Activated CD4-positive, alpha-beta T cell treated with anti-CD3 and anti-CD28 coated beads for 1 hour (primary cell): ENCODE measurements at places on chromosomes 1 and 21.

DNA sequence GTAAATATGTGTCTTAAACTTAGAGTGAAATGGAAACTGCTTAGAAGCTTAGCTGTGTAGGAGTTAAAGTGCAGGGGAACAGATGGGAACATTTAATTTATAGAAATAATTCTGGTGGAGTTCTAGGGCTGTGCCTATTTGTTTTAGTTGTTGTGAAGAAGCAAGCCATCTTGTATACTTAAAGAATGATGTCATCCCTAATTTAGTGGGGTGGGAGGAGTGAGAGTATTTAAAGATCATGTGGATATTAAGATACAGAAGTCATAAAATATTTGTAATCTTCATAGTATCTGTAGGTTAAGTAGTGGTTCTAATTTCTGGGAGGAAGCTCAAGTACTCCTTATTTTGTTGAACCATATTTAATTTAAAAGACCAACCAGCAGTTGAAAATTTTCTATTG lies 41.5 kb downstream of the BACH1 start:
- no peak for DNase-seq

- DNase-seq: no peak
Measured at GRCh38 chr1:84264961-84265360, 36.5 kb upstream of the SAMD13 start.

DNA sequence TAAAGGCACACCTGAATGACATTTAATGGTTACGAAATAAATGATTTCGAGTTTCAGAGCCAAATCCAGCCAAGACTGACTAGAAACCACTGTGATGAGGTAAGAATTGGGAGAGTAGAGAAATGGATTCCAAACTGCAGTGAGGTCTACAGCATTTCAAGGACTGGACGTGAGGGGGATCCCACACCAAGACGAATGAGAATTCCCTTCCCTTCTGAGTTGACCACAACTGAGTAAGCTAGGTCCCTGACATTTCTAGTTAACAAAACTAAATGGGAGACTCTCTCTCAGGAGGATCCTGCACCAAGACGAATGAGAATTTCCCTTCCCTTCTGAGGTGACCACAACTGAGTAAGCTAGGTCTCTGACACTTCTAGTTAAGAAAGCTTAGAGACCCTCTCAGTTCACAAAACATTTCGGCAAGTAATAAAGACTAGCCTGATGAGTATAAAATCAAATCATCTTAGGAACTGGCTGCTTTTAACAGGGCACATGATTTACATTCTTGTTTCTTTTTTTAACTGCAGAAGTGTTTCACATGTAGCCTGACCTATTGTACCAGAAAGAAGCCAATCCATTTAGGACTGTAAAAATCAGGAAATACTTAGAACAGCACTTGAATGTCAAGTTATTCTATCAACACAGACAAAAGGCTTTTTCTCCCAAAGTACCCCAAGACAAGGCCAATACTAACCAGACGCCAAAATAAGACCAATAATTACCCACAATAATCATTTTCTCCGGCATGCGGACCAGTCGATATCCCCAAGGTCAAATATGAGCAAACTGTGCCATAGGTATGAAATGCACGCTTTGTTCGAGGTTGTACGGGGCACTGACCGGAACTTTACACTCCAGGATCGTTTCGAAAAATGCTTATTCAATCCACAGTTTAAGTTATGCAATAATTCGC lies 1.4 kb upstream of the SPATA1 start:
- DNase-seq: no peak

DNA sequence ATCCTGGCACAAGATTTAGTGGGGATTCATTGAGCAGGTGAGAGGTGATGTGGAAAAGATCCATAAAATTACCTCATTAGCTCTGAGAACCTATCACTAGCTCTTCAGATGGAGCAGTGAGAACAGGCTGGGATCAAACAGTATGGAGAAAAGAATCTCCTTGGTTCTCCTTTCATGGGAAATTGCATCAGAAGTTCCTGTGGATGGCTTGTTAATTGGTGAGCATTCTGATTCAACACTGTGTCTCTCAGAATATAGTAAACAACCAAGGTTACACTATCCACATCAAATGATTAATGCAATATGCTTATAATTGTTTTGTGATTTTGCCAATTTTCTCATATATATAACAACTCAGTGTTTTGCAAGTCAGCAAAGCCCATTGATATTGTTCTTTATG lies 8.3 kb upstream of the CD55 start:
- no peak for DNase-seq

DNA sequence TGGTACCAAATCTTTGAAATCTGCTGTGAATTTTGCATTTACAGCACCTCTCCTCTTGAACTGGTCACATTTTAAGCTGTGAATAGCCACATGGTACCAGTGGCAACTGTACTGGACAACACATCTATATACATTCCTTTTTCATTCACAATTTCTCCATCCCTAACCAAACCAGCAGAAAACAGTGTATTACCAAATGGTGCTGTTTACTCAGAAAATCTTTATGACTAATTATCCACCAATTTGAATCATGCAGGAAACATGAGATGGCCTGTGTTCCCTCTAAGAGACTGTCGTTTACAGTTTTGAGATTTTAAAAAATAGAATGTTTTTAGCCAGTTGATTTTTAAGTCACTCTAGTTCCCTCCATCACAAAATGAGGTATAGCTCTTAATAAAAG lies 17.6 kb upstream of the CCT8 start:
- DNase-seq: no peak

DNA sequence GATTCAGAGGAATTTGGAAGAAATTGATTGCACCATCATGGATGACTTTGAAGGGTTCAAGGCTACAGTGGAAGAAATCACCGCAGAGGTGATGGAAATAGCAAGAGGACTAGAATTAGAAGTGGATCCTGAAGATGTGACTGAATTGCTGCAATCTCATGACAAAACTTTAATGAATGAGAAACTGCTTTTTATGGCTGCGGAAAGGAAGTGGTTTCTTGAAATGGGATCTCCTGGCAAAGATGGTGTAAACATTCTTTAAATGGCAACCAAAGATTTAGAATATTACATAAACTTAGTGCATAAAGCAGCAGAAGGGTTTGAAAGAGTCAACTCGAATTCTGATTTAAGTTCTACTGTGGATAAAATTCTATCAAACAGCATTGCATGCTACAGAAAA lies 698.6 kb downstream of the PLA2G4A start:
- DNase-seq: no peak

DNA sequence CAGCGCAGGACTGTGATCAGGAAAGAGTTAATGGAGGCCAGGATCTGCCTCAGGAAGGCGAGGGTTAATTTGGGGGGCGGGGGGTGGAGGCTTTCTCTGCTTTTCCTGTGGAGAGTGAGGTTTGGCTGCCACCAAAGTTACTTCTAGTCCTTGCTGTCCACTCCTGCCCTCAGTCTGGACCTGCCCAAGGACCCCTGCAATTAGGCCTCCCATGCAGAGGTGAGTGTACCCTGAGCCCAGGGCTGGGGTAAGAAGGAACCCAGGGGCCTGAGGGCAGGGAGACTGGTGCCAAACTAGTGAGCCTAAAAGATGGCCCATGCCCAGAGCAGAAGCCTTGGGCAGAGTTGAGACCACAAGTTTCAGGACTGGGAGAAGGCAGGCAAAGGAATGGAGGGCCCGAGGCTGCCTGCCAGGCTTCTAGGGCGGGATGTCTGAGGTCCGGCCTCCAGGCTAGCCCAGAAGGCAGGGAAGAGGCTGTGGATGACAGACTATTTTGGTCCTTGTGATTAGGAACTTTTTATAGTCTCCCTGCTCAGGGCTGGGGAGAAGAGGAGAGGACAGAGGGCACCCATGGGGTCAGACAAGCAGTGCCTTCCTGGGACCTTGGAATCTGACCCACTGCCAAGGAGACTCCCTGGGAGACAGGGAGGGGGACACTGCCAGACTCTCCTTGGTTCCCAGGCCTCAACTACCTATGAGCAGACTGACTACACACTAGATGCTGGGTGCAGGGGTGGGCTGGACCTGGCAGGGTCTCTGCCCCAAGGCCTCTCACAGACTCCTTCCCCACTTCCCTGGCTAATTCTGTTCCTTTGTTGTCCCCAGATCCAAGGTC lies at the start of gene FAM110D:
Gene FAM110D, plus strand, starts transcription at position 172 of the 835 bp plus-strand sequence. CDS start 2,213 bp downstream, outside the sequence.
- no peak for DNase-seq

- peak; percentile 63 for DNase-seq
Measured at GRCh38 chr1:24955161-24955560, 25.1 kb upstream of the RUNX3 start.

GRCh38 chr1:95388031-95388430 lies 154.0 kb downstream of the RWDD3 start:
- no peak for DNase-seq

DNA sequence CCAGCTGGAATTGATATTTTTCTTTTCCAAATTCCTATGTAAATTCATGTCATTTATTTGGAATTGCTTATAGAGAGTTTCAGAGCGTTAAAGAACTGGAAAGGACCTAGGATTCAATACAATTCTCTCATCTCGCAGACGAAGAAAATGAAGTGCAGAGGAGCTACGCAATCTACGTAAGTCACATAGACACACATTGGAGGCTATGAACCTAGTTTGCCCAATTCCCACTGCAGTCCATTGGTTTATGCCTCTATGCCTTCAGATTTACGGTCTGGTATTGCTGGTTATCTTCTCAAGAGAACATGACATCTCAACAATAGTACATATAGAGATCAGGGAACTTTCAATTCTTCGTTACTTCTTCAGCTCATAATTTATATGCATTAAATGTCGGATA lies 971 bp upstream of the RNF2 start:
- DNase-seq: no peak

GRCh38 chr1:94920061-94920460 lies 6.8 kb downstream of the CNN3 start:
- no peak for DNase-seq

DNA sequence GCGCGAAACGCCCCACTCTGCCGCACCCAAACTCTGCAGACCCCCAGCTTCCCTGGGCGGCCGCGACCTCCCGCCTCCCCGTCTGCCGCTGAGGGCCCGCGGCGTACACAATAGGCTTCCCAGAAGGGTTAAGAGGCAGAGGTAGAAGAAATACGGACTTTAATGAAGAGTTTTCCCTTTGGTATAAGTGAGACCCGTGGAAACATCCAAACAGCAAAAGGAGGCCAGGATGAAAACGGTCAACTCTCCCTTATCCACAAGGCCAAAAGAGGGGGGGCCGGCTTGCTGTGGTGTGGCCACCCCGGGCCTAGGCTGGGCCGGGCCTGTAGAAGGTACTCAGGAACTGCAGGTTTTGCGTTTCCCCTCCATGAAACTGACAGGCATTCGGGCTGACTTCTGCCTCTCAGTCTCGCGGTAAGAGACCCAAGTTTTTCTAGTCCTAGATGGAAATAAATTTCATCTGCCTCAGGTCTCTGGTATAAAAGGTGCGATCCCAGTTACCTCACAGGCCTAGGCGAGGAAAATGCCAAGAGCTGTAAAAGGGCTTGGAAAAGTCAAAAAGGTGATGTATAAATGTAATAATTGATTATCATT lies 671 bp upstream of the PYGO2 start:
- no peak for DNase-seq

GRCh38 chr1:84427250-84428188 lies 29.2 kb downstream of the DNASE2B start:
- no peak for DNase-seq

- no peak for DNase-seq
Measured at GRCh38 chr1:205972491-205973168, 29.4 kb upstream of the SLC26A9 start.

GRCh38 chr1:26524181-26524580 lies 5.4 kb upstream of the RPS6KA1 start:
- DNase-seq: no peak

DNA sequence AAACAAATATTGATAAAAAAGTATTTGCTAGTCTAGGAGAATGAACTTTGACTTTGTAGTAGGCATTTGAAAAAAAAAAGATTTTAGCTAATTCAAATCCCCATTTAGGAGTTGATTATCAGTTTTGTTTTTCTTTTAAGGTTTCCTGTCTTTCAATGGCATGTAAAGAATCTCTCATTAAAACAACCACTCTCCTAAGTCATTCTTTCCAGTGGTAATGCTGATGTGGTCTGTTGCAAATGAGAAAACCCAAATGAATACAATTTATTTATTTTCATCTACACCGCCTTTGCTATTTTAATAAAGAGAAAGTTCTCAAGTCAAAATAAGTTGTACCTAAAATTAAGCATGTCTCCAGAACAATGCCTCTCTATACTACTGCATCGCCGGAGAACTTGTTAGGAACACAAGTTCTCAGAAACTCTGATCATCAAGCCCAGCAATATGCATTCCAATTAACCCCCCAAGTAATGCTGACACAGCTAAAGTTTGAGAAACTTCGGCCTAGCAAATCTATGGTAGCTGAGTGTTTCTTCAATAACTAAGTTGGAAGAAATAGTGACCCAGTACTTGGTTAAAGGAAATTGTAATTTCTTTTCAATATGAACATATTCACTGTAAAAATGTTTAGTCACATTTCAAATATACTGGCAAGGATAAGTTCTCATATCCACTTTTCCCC lies 255.1 kb downstream of the PTPRC start:
- DNase-seq: no peak

GRCh38 chr1:16293538-16293937 lies 56.6 kb upstream of the CPLANE2 start:
- no peak for DNase-seq

DNA sequence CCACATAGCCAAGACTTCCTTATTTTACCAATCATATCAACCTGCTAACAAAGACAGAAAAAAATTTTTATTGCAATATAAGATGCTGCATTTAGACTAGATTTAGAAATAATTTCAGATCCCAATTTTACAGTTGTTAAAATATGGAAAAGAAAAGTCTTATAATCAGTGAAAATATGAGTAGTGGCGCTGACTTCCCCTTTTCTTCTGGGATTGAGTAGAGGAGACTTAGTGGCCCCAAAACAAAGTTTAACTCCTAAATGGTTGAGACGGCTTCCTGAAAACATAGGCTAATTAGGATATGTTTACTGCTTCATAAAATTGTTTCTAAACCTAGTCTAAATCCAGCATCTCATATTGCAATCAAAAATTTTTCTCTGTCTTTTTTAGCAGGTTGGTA lies 68.4 kb downstream of the RAB3GAP2 start:
- DNase-seq: no peak

- DNase-seq: no peak
Measured at GRCh38 chr21:15000081-15000480, 64.7 kb downstream of the NRIP1 start.

- no peak for DNase-seq
Measured at GRCh38 chr1:24803987-24804530, 58.8 kb downstream of the CLIC4 start.

- DNase-seq: no peak
Measured at GRCh38 chr1:3787349-3787715, 9.0 kb downstream of the LRRC47 start.

DNA sequence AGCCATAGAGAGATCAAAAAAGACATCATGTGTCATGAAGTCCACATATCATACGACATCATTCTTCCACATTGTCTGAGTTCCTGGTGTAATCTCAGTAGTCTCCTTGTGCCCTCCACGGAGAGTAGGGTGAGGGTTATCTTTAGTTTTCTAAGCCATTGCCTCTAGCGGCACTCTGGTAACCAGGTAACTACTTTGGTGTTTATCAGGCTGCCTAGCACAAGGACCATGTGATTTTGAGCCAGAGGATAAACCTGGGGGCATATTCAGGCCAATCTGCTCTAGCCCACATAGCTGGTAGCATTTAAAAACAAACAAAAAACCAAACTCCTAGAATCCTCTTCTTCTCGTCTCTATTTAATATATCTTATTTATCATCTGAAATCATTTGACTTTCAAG lies 147.4 kb downstream of the GDAP2 start:
- DNase-seq: no peak
